Muscle of leg (tissue), 16 donors: ENCODE measurements at places on chromosomes 6 and 20.

- DNase-seq, result no peak
Observed at GRCh38 chr6:128446497-128446896, 73.9 kb downstream of the PTPRK start.

DNA sequence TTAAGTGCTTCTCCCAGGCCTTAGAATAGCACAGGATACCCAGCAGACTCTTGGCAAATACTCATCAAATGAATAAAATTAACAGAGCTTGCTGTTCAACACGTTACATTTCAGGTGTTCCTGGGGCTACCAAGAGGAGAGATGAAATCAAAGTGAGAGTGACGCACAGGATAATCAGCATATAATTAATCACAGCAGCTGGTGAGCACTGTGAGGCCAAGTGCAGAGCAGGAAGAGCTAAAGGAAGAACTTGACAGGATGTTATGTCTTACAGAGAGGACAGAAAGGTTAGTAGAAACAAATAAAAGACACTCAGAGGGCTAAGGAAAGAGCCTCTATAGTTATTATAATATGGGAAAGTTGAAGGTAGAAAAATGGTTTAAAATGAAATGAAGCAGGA, 8.8 kb downstream of the PPIL1 start:
- no peak for DNase-seq

DNA sequence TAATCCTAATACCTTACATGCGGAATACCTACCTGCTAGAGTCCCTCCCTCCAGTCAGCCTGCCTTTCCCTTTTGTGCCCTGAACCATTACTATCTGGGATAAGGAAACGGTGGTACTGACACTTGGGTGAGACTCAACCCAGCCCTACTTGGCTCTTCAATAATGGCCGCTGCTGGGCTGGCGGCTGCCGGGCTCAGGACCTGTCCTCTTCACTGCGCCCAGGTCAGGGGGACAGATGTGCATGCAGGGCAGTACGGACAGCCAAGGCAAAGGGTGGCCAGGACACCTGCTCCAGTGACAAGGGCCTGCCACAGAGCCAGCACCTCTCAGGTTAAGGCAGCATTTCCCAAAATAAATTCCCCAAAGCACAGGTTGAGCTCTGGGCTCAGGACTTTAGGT, 29.9 kb downstream of the UBE2V1 start:
- no peak for DNase-seq

GRCh38 chr6:112193117-112193516, 61.2 kb downstream of the LAMA4 start:
- peak; percentile 58 for DNase-seq
